ENCODE measurements at places on chromosomes 13 and 19.

DNA sequence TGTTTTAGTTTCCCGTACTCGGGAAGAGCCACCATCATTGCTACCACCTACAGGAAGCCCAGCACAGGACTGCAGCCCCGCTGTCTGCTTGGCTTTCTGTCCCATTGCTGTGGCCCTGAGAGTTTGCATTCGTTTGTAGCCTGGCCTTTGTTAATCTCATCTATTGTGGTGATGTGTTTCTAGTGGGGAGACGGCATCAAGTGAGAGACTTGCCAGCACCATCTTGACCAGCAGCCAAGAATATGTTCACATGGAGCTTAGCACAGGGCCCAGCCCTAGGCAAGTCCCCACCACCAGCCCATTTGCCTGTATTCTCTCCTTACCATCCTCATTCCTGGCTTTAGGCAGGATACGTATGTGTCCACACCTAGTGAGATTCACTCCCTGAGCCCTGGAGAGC lies 17.3 kb upstream of the OVOL3 start:
- DNase-seq: no peak

GRCh38 chr19:1745589-1746031 lies 7.7 kb upstream of the ONECUT3 start:
- no peak for DNase-seq

DNA sequence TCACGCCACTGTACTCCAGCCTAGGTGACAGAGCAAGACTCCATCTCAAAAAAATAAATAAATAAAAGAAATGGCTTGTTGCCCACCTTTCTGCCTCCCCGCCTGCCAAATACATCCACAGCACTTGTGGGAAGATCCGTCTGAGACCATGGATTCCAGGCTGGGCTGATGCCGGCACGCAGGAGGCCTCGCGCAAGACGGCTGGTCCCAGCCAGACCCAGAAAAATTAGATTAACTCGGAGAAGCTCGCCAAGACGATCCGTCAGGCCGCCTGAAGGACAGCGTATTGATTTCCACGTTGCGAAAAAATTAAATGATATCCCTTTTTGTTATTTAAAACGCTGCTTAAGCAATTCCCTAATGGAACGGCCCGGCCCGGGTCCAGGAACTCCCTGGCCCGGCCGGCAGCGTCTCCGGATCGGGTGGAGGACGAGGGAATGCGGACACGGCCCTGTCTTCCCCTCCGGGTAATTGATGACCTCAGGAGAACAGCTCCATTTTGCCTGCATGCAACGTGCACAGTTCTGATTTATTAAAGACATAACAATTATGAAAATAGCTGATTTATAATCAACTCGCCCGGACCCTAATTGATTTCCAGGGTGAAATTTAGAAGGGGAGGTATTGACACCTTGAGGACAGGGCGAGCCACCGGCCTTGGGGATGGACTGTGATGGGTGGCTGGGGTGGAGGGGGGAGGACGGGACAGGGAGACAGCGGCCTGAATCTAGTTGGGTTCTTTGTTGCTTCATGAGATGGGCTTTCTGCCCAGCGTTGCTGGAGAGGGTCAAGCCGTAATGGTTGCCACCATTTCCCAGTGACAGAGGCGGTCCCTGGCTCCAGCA lies 52.1 kb downstream of the ZNRF4 start:
- DNase-seq: no peak

- DNase-seq: no peak
Observed at GRCh38 chr19:30559446-30559845, 187.3 kb downstream of the ZNF536 start.

DNA sequence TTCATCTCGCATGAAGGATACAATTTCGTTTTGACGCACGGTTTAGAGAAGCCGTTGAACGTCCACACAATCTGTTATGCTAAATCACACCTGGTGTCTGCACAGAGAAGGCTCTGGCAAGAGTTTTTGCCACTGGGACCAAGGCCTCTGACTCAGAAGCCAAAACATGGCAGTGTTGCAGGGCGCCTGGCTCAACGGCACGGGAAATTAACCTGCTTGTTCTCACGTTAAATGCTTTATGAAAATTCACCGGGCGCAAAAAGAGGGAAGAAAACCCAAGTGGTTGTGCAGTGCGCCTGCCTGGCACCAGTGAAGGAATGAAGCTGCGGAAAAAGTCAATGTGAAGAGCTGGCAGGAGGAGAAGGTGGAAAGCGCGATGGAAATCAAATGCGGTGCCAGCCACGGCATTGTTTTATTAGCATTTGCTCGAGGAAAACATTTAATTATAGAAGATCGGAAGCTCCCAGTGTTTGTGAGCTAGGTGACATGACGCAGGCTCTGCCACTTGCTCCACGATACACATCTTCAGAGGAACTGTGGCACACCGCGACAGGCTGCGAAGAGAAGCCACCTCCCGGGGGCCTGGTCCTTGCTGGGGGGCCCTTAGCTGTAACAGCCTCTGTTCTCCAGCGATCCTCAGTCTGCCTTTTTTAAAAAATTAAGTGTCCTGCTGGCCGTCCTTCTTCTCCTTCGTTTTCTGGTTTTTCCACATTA lies 126.2 kb downstream of the ZIC5 start:
- no peak for DNase-seq

Data from NCI-H2107 (cell line).